Stimulated activated CD4-positive, alpha-beta T cell treated with anti-CD3 and anti-CD28 coated beads, Interleukin-1b, Interleukin-23, amount 100 ng/mL, for 1 hour (primary cell): ENCODE measurements at places on chromosomes 12 and 14.

GRCh38 chr12:568486-568885 is 94.8 kb downstream of the NINJ2 start:
- DNase-seq, result no peak

DNA sequence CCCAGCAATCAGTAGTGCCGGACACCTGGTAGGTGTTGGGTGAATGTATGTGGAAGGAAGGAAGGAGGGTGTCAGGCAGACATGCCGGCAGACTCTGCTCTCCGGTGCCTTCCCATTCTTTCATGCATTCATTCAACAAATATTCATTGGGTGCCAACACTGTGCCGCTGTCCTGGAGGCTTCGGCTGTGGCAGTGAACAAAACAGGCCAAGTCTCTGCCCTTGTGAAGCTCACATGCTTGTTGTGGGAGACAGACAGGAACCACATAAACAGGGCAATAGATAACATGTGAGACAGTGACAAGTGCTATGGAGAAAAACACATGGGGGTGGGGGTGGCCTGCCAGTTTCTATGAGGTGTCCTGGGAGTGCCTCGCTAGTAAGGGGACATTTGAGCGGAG is 56.5 kb upstream of the ATF1 start:
- no peak for DNase-seq

GRCh38 chr14:100782516-100783320 is 43.2 kb upstream of the MEG3 start:
- DNase-seq, result no peak

GRCh38 chr14:69658664-69659261 is 47.4 kb downstream of the SUSD6 start:
- DNase-seq, result no peak

DNA sequence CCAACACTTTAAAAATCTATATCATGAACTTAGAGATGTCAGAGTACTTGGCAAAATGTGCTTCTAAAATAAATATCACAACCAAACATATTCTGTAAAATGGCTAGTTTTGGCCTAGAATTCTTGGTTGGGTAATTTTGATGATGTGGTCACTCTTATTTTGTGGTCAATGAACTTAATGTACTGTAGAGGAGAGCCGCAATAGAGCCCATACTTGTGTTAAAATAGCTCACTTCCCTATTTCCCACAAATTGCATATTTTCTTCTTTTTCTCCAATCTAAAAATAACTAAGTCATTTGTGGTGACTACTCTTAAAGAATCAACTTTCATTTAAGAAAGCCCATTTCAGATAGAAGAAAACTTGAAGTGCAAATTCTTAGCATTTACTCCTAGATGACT is 619.4 kb downstream of the CCER1 start:
- no peak for DNase-seq

GRCh38 chr12:108511633-108512540 is 3.2 kb upstream of the FICD start:
- DNase-seq, result peak; percentile 44

DNA sequence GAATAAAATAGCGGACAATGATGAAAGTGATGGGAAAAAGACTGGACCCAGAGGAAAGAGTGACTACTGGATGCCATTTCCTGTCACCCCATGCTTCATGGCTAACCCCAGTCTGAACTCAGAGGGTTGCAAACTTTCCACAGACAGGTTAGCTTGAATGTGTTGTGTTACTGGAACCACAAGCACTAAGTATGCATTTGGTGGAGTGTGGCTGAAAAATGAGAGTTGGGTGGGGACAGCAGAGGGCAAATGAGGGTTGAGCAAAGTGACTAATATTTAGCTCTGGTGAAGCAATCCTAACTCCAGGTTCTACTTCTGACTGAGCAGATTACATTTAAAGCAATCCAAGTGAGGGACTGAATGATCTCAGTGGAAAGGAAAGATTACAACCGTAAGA is 1.6 kb downstream of the SLC16A7 start:
- peak; percentile 34 for DNase-seq

GRCh38 chr12:18979401-18980126 is 150.0 kb upstream of the PLEKHA5 start:
- DNase-seq, result no peak

DNA sequence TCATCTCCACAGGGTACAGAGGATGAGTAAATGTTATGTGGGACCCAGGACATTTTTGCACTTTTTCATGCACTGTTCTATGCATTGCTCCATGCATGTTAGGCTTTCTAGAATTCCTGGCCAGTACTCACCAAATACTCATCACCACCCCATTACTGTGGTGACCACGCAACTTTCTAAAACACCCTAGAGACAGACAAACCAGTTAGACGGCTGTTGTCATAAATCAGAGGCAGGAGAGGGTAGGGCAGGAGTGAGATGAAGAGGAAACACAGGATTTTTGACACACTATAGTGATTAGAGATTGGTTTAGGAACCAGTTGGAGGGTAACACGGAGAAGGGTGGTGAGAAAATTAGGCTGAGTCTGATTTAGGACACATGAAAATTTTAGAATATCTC is 59.3 kb downstream of the IFNG start:
- DNase-seq, result no peak

DNA sequence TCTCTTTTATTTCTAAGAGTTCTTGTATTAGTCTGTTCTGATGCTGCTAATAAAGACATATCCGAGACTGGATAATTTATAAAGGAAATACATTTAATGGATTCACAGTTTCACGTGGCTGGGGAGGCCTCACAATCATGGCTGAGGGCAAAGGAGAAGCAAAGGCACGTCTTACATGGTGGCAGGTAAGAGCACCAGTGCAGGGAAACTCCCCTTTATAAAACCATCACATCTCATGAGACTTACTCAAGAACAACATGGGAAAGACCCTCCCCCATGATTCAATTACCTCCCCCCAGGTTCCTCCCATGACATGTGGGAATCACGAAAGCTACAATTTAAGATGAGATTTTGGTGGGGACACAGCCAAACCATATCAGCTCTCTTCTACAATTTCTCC is 503.0 kb downstream of the NPAS3 start:
- DNase-seq, result no peak

- no peak for DNase-seq
These were observed at the start of gene CCDC60 for GRCh38 chr12:119334430-119335170. CCDC60 (plus strand) TSS chr12:119334729; CDS start chr12:119335177, 448 bp downstream.

DNA sequence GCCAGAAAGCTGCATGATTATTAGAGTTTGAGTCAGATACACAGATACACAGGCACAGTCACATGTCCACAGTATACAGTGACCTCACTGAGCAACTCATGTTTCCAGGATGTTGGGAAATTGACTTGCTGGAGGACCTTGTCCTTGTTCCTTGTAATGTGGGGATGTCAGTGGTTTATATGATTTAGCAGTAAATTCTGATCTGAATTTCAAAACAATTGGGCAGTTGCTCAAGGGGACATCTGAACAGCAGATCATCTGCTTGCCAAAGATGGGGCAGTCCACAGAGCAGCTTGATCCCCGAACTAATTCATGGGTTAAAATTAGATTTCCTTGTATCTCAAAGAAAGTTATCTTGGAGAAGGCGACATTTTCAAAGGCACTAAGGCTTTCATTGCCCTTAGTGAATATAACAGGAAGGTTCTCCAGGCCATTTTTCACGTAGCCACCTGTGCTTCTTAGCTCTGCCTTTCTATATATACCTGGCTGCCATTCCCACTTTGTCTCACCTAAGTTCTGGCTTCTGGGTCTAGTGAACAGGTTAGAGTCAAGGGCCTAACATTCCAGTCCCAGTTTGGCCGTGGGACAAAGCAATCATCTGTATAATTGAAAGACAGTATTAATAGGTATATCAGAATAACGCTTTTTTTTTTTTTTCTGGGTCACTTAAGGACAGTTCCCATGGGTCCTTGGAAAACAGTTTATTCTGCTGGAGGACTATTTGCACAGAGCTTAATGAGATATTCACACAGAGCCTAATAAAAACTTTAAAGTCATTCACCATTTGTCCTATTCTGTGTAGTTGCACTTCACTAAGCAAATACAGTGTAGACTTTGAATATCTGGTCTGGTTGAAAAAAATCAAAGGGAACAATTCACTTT is 64.9 kb upstream of the STRN3 start:
- no peak for DNase-seq

DNA sequence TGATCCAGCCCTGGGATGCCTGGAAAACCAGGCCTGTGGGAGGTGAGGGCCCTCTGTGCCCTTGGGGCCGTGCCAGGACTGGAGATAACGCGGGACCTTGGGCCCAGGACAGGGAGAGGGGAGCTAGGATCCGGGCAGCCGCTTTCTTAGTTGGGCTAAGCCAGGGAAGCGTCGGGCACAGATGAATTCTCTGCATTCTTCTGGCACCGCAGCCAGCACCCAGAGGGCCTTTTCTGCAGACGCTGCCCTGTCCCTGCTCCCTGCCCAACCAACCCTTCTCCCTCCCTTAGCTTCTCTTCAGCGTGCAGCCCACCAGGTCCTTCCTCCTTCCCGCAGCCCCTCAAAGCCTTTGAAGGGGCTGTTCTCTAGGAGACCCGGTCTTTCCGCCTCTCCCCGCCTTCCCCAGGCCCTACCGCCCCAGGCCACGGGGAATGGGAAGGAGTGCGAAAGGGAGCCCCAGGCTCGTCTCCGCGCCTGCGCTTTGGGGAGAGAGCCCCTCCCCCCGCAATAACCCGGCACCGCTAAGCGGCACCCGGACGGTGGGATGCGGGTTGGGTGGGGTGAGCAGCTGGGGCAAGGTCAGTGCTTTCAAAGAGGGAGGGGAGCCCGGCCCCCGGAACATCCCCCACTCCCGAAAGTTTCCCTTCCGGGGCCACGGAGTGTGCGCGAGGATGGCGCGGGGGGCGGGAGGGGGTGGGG is 663 bp downstream of the NCKAP5L start:
- DNase-seq, result no peak

DNA sequence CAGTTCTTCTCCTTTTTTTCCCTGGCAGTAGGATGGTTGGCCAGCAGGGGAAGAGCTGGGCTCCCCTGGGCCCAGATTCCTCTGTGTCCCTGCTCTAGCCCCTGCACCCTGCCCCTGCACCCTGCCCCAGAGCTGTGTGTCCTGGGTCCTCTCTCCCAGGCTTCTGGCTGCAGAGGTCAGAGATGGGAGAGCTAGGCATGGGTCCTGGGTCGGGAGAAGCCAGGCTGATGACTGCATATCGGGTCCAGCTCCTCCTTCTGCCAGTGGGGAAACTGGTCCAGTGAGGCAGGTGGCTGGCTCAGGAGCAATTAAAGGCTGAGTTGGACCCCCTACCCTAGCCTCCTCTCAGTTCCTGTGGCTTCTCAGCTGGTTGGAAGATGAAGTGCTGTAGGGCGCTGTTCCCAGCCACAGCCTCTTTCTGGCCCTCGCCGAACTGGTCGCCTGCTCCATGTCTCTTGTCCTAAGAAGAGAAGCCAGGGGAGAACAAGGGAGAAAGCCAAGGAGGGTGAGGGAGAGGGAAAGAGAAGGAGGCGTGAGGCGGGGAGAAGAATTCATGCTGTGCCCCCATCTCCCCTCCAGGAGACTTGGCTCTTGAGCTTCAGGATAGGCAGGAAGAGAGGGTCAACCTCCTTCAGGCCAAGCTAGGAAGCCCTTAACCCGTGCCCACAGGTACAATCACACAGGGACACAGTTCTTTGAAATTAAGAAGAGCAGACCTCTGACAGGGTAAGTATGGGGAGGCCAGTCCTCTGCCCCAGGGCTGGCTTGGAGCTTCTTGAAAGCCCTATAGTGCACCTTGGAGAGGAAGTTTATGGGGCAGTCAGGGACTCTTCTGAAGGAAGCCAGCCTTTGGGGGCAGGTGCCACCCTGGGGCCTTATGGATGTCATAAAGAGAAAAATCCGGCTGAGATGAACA is 9.5 kb downstream of the VASH1 start:
- DNase-seq, result no peak

DNA sequence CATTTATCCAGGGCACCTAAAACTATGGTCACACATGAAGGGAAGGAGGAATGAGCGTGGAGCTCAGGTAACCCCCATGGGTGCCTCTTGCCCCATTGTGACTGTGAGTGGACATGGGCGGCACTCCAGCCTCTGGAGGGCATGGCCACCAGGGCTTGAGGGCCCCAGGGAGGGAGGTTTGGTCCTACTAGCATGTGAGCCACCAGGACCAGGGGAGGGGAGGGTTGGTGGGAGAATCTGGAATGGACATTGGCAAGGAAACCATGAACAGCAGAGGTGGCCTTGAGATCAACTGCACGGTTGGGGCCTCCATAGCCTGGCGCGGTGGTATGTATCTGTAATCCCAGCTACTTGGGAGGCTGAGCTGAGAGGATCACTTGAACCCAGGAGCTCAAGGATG is 623.6 kb downstream of the AACS start:
- DNase-seq, result no peak

DNA sequence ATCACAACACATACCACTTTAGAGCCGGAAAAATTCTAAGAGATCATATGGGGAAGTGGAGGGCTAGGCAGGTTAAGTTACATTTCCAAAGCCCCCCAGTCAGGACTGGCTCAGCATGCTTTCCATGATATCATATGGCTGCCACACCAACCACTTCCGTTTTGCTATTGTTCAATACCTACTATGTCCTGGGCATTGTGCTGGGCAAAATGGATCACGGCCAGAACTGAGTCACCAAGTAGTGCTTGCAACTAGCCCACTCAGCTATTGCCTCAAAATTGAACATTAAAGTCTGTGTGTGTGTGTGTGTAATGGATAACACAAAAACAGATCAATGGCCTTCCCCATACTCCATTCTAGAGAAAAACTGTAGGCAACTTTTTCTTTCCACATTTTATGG is 22.7 kb downstream of the WIF1 start:
- no peak for DNase-seq

DNA sequence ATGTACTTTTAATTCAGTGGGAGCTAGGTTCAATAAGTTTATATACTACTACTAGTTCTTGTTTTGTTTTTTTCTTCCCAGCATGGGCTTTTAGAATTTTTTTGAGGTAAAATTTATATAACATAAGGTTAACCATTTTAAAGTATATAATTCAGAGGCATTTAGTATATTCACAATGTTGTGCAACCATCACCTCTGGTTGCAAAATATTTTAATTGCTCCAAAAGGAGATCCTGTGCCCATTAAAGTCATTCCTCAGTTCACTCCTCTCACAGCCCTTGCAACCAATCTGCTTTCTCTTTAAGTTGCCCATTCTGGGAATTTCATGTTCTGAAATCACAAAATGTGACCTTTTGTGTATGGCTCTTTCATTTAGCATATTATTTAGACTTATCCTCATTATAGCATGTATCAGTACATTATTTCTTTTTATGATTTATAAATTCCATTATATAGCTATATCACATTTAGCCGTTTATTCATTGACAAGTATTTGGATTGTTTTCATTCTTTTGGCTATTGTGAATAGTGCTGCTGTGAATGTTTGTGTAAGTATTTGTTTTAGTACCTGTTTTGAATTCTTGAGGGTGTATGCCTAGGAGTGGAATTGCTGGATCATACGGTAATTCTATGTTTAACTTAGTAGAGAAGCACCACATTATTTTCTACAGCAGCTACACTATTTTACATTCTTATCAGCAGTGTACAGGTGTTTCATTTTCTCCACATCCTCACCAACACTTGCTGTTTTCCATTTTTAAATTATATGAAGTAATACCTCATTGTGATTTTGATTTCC is 59.1 kb downstream of the ARHGAP5 start:
- DNase-seq, result no peak
